Peyer's patch (tissue), 4 donors: ENCODE measurements at places on chromosomes 5 and 9. TPM values are rescaled to one million over a fixed set of nuclear protein-coding genes. Genes with fewer than 3 reads are reported as not detected.

FCN1 gene
- not detected for total RNA-seq

DNA sequence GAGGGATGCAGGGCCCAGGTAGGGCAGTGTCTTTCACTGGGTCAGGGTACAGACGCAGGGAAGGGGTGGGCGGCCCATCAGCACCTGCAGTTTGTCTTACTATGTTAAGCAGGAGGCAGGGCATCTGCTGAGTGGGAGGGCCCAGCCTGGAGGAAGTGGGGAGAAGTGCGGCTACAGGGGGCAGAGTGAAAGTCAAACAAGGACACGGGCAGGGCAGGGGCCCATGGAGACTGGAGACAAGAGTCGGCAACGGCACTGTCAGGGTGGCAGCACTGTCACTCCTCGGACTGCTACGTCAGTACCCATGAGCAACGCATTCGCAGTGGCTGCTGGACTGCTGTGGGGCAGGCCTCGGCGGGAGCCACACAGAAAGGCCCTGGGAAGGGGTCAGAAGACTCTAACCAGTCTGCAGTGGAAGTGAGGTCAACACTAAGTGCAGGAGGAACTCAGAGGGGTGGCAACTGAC lies 19.7 kb downstream of the CAMSAP1 start:
- DNase-seq, result no peak

NKD2 gene
- 3.3 TPM for total RNA-seq

TAF11L5 gene
- not detected for total RNA-seq

ACOT12 gene
- total RNA-seq, result not detected

- DNase-seq, result no peak
Observed at GRCh38 chr9:107269681-107270080, 13.4 kb upstream of the RAD23B start.

DNA sequence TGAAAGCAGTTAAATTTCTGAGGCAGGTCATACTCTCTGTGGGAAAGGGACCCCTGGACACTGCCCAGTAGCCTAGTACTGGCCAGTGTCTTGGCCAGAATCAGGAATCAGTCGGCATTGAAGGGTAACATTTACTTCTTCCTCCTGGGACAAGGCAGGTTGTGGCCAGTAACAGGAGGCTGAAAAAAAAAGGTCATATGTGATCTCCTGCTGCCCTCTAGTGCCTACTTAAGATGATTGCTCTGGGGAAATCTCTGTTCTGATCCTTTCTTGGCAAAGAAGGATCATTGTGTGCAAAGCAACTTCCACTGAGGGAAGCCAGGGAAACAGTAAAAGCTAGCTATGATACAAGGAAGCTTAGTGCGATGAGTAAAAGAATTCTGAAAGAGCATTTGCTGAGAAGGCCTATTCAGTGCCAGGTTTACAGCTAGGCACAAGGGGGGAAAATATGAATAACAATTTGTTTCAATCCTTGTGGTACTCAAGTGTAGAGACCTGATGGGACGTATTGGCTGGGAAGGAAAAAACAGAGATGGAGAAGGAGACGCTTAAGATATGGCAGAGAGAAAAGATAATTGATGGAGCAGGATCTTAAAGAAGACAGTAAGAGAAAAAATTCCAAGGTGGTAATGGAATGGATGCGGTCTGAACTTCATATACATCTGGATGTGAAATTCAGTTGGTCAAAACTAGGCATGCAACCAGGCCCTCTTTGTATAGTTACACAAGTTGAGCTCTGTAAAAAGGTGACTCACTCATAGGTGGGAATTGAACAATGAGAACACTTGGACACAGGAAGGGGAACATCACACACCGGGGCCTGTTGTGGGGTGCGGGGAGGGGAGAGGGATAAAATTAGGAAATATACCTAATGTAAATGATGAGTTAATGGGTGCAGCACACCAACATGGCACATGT lies 25.8 kb upstream of the TRIM32 start:
- DNase-seq, result no peak

DNA sequence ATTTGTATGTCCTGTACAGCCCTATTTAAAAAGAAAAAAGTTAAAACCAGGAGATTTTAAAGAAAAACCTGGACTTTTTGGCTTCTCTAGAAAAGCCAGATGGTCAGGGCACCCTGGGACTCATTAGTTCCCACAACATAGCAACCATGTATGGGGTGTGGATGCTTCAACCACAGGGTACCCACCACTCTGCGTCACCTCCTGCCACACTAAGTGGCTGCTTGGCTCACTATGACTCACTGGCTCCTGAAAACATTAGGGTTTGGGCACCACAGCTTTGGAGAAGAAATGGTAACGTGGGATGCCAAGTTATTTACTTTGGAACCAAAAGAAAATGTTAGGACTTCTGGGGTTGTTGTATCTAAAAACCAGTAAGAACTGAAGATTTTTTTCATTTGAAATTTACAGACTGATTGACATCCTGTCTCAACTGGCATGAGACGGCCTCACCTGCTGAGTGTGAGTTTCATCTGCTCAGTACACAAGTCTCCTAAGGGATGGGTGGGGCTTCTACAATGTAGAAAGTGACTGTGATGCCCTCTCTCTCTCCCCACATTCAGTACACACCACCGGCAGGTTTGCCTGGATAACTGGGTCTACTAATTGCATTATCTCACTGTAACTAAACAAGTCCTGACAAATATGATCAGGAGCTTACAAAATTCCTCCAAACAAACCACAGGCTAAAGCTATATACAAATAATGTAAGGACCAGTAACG lies 103.9 kb downstream of the ESM1 start:
- no peak for DNase-seq

GRCh38 chr9:2016408-2017330 lies 1.5 kb downstream of the SMARCA2 start:
- DNase-seq, result peak; percentile 87

ZNF474 gene
- total RNA-seq, result not detected

- no peak for DNase-seq
Observed at GRCh38 chr9:85502815-85503655, 238.7 kb downstream of the AGTPBP1 start.

- DNase-seq, result no peak
Observed at GRCh38 chr9:92550765-92551164, 15.0 kb upstream of the ECM2 start.

TRIP13 gene
- 1.2 TPM for total RNA-seq

- no peak for DNase-seq
Observed at GRCh38 chr5:110013017-110013416, 323.3 kb downstream of the MAN2A1 start.

GZMA gene
- total RNA-seq, result 7.2 TPM

PDGFRB gene
- 17.5 TPM for total RNA-seq

CDKN2A gene
- total RNA-seq, result not detected

DNA sequence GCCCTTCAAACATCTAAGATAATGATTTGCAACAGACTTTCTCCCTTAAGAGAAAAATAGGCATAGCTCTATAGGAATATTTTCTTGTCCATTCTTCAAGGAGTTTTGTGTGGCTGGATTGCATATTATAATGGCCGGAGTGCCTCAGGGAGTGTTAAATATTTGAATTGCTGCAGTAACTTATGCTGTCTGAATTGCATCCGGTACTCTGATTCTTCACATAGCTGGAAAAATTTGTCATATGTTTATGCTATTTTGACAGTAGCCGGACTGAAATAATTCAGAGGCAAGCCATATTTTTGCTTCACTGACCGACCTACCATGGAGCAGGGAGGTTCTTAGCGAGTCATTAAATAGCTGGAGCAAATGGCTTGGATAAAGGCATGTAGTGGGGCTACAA lies 621.0 kb downstream of the ACTL7B start:
- DNase-seq, result no peak

DNA sequence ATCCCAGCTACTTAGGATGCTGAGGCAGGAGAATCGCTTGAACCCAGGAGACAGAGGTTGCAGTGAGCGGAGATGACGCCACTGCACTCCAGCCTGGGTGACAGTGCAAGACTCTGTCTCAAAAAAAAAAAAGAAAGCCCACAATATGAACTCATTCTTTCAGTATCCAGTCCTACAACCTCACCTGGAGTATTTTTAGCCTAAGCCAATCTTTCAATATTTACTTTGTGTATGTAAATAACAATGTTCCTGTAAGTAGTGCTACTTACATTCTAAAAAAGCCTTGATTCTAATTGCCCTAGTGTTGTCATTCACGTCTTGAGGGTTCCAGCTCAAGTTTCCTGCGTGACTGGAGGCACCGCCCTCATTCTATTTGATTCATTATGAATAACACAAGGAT lies 62.0 kb downstream of the BHMT start:
- DNase-seq, result no peak

IL7R gene
- total RNA-seq, result 36.8 TPM

- no peak for DNase-seq
Observed at GRCh38 chr5:83507431-83507830, 35.9 kb downstream of the VCAN start.

COL5A1 gene
- 6.7 TPM for total RNA-seq

- peak; percentile 64 for DNase-seq
Observed at GRCh38 chr9:35664531-35665470, at the start of gene ARHGEF39. Gene ARHGEF39 (minus strand): TSS chr9:35665195. CDS start chr9:35665169, 26 bp downstream.

- DNase-seq, result no peak
Observed at GRCh38 chr5:154163327-154164248, 26.9 kb upstream of the GALNT10 start.

DNA sequence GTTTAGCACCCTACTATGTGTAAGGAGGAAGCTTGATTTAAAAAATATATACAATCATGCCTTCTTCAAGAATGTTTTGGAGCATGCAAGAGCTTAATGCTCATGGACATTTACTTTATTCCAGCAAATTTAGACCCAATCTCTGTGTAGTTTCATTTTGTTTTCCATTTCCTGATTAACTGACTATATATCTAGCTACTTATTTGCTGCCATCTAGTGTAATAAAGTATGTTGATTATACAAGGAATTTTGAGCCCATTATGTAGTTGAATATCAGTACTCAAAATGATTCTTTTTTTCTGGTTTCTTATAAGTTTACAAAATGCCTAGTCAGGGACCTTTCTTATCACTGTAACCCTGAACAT lies 100.0 kb upstream of the CCDC152 start:
- no peak for DNase-seq

GRCh38 chr9:32533336-32533735 lies 7.3 kb upstream of the RIGI start:
- no peak for DNase-seq

DNA sequence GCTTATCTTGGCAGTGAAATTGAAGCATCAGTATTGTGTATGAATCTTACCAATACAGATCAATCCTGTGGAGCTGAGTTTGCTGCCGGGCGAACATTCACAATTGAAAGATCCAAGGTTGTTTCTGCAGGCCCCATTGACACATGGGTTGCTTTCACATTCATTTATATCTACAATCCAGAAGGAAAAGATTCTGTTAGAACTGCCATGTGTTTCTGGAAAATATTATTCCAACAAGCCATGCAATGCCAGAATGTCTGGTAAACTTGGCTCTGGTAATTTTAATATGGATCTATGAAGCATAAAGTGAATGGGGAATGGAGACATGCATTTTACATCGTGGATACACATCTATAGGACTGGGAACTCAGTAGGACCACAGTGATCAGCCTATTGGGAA lies 180.8 kb downstream of the FBN2 start:
- no peak for DNase-seq

- no peak for DNase-seq
Observed at GRCh38 chr5:89105171-89105695, 222.2 kb upstream of the MEF2C start.

- DNase-seq, result peak; percentile 42
Observed at GRCh38 chr5:126780165-126780827, 3.4 kb downstream of the LMNB1 start.

TSSK1B gene
- not detected for total RNA-seq

- no peak for DNase-seq
Observed at GRCh38 chr5:148186248-148187003, 16.4 kb upstream of the SPINK6 start.

DNA sequence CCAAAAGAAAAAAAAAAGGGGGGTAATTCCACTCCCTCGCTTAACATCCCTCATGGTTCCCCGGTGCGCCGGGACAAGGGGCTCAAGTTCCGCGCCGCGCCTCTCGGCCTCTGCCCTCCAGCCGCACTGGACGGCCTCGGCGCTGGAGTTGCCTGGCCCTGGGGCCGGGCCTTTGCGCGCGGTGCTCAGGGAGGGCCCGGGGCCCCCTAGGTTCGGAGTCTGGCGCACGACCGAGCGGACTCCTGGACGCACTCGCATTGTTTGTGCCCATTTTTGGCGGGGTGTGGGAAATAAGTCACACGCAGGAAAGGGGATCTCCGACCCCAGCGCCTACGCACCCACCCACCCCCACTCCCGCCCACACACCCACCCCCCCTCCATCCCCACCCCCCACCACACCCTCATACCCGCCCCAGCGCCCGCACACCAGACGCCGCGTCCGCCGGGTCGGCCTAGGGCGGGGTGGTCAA lies 381 bp downstream of the MED22 start:
- peak; percentile 73 for DNase-seq

DNA sequence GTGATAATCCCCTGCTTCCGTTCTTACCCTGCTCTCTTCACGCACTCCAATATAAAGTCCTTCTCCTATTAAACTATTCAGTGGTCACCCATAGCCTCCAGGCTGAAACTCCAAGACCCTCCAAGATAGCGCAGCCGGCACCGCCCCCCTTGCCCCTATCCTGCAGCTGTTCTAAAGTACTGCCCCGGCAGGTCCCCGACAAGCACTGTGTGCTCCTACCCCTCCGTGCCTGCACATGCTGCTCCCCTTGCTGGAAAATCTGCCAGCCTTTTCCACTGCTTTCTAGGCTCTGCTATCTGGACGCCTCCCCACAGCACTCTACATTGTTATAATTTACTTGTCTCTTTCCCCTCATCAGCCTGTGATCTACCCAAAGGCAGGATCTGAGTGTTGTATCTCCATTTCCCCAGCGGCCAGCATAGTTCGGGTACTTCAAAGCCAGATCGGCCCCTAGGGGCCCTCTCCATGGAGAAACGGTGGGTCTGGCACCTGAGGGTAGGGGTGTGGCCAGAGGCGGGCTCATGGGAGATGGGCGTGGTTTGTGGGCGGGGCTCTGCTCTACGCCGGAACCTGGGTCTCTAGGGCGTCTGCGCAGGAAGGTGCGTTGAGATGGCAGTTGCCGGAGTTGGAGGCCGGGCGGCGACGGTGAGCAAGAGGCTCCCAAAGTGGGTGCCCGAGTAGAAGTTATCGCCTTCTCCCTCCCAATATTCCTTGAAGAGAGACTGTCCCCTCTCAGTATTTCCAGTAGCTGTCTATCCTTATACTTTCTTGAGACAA lies 83.5 kb upstream of the RUSC2 start:
- DNase-seq, result peak; percentile 20

PALM2AKAP2 gene
- total RNA-seq, result 3.3 TPM

DNA sequence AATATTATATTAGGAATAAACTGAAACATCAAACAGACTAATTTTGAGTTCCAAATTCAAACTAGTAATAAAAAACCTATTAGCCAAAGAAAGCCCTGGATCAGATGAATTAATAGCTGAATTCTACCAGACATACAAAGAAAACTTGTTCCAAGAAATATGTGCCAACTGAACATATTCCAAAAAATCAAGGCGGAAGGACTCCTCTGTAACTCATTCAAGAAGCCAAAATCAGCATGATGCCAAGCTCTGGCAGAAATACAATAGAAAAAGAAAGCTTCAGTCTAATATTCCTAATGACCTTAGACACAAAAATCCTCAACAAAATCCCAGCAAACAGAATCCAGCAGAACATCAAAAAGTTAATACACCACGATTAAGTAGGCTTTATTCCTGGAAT lies 619.1 kb upstream of the COX7C start:
- no peak for DNase-seq
